ENCODE measurements at places on chromosomes 5 and 9.
A peak's percentile ranks its signal among the peaks of the same experiment; 100 is the strongest.

- no peak for DNase-seq
Observed at GRCh38 chr5:73921741-73922140, 295.7 kb downstream of the ARHGEF28 start.

GRCh38 chr5:33008751-33009418 is 297.8 kb downstream of the NPR3 start:
- no peak for DNase-seq

GRCh38 chr9:95316794-95317118 is 753 bp downstream of the FANCC start:
- peak; percentile 64 for DNase-seq

DNA sequence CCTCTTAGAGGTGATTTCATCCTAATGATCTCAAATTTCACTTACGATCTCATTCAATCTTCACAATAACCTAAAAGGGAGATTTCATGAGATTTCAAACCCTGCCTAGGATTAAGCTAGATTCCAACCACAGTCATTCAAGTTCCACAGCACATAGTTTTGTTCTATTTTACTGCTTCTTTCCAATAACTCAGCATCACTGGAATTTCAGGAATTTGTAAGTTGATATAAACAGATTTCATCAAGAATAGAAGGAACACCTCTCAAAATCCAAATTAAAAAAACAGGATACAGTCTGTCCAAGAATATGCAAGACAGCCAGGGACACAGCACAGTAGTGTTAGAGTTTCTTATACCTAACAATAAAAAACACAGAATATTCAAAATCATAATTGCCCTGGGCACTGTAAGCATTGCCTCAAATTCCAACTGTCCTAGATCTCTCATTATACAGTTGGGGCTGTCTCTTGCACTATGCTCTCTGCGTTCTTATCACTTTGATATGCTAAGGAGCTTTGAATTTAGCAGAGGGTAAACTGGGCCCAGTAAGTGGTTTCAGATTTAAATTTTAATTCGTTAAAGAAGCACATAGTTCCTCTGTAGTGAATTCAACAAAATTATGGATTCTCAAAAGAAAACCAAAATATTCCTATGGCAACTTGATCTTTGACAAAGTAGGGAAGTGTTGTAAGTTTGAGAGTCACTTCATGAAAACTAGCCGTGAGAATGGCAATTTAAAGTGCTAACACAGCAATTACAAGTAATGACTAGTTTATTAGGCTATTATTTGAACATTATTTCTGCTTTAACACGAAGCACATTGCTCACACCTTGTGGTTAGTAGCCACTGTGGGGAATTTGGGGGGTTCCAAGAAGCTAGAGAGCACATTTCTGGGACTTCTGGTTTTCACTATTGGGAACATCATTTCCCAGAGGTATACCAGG is 478.6 kb upstream of the C9orf72 start:
- no peak for DNase-seq

- DNase-seq: no peak
Observed at GRCh38 chr9:107367727-107368502, 84.8 kb downstream of the RAD23B start.

GRCh38 chr5:142886211-142886610 is 116.0 kb downstream of the ARHGAP26 start:
- peak; percentile 49 for DNase-seq

DNA sequence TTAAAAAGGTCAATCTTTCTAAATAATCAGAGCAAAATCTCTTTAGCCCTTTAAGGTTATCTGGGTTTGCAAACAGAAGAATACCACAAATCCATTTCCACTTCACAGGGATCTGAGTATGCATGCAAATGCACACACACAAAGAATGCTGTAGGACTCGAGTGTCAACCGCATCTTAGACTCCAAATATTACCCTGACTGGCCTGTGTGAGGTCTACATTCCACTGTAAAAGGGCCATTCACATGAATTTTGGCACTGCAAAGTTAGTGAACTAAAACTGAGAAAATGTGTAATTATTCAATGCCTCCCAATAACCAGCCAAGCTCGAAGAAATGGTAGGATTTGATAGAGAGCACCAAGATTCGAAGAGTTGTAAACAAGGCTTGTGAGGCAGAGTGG is 199.9 kb downstream of the AGTPBP1 start:
- DNase-seq: no peak

- DNase-seq: no peak
Observed at GRCh38 chr5:171601266-171601881, 181.9 kb downstream of the FGF18 start.

- DNase-seq: peak; percentile 75
Observed at GRCh38 chr5:74934949-74935751, 69.0 kb upstream of the FAM169A start.

All from fibroblast of mammary gland (primary cell).